ENCODE measurements at places on chromosomes 4 and X.

DNA sequence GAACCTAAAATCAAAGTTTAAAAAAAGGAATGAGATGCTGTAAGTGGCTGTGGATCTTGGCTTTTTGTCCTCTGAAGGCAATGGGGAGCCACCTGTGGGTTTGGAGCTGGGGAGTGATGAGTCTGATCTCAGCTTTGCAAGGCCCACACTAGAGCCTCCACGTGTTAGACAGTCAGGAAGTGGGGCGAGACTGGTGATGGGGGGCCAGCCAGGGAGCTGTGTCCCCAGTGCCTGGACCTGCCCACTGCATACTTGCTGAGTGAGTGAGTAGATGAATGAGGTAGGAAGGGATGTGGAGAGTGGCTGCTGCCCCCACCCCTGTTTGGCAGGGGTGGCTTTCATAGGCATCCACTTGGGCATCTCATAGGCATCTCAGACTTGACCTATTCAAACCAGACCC is 84.0 kb downstream of the NHSL2 start:
- no peak for DNase-seq

DNA sequence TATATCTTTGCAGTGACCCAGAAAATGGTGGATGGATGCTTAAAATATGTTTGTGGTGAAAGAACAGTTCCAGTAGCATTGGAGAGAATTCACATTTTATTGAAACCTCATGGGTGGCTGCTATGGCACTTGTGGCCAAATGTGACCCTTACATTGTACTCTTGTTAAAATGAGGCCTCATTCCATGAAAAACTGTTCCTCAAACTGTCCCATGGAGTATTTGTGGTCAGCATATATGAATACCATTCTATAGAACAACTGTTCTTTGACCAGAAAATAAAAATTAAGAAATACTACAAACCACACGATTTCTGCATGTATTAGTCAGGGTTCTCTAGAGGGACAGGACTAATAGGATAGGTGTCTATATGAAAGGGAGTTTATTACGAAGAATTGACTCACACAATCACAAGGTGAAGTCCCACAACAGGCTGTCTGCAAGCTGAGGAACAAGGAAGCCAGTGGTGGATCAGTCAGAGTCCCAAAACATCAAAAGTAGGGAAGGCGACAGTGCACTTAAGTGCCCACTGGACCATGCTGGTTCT is 35.1 kb downstream of the GEMIN8 start:
- DNase-seq: no peak

DNA sequence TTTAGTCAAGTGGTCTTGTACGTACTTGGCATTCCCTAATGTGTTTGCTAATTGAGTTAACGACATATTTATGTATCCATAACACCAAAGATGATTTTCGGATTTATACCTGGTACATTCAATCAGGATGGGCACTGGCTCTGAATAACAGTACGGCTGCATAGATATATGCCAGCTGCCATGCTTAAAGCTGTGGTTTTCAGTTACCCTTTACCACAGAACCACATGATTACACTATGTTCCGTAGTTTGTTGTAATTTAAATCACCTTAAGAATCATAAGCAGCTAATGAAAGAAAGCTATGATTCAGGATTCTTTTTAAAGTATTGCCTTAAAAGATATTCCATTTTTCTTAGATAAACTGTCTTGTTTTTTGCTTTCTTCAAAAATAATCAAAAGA is 53.6 kb downstream of the FIP1L1 start:
- DNase-seq: no peak

DNA sequence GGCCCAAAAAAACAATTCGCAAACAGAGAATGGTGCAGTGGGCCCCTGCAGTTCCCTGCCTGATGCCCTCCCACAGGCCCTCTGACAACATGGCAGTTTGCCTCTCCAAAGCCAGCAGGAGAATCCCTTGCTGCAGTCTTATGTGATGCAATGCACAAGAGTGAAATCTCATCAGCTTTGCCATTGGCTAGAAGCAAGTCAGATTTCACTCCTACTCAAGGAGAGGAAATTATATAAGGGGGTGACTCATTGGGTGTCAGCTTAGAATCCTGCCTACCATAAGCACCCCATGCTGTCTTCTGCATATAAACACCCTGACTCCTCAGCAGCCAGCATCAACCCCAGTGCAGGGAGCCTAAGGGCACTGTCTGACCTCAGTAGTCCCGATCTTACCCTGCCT is 157.3 kb upstream of the LDB2 start:
- DNase-seq: no peak

DNA sequence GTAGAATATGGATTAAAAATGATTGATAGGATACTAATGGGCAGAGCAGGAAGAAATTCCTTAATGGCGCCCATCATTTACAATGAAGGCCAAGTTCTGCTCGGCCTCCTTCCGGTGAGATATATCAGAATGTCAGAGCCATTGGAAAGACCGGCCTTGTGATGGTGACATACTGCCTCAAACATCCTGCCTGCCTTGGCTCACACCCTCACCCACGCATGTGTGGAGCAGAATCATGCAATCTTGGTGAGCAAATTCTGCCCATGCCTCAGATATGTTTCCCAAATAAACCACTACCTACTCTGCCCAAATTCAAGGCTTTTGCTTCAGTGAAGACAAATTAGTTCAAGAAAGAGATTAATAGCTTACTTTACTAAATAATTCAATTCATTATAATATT is 163.3 kb downstream of the MID1 start:
- no peak for DNase-seq

DNA sequence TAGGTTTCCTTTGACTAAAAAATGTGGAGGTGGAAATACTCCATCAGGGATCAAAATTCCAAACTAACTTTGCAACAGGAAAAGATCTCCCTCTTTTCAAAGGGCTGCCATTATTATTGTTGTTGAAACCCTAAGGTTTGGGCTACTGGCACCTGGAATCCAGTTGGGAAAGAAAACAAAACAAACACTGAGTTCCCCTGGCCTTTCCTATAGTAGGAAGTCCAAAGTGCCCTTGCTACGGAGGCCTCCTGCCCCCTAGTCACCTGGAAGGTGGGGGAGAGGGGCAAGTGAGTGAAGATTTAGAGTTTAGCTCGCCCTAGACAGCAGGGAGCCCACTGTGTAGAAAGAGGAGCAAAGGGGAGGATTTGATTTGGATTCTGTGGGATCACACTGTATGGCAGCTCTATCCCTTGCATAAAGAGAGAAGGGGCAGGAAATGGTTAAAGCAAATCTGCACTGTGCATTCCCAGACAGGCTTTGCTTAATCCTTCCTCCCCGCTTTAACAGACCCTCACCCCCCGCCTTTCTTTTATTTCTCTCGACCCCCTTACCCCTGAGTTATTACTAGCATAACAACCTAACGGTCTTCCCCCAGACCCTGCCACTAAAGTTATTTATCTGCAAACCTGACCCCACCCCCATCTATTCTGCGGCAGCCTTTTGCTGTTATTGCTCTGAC is 627 bp upstream of the FAT4 start:
- no peak for DNase-seq

DNA sequence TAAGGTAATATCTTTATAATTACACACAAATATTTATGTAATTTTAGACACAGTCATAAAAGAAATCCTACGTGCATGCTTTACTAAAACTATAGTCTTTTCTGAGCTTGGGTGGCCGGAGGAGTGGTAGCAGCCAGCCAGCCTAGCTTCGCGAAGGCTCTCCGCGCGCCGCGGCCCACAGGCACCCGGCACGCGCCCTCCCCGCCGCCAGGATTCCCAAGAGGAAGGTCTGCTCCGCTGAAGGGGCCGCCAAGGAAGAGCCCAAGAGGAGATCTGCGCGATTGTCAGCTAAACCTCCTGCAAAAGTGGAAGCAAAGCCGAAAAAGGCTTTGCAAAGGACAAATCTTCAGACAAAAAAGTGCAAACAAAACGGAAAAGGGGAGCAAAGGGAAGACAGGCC is 8.7 kb upstream of the PJA1 start:
- DNase-seq: no peak

DNA sequence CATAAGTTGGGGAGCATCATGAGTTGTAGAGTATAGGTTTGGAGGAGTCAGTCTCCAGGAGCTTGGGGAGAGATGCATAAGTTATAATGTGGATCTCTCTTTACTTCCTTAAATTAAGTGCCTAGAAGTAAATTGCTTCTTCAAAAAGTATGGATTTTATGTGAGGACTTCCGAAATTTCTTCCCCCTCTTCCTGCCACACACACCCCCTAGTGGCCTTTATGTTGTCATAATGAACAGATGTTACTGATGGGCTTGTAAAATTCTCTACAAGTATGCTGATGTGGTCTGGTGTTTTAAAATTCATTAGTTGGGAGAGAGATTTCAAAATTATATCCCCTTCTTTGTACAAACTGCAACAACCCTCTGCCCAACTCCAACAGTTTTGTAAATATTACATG is 2.3 kb upstream of the METTL14 start:
- peak; percentile 33 for DNase-seq

DNA sequence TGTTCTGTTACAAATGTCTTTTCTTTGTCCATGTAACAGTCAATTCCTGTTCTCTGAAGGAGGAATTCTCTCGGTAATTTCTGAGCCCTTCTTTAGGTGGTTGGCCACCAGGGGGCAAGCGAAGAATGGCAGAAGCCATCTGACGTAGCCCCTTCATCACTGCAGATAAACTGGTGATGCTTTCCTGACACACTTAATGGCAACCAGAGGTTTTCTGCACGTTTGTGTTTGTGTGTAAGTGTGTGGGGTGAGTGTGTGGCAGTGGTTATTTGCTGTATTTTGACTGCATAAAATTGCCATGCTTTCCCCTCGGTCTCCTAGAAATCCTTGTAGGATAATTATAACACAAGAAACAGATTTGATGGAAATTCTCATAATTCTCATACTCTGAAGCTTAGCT is 64.8 kb upstream of the STOX2 start:
- peak; percentile 80 for DNase-seq

- DNase-seq: no peak
These were observed 64.2 kb downstream of the PPP2R2C start for GRCh38 chr4:6408263-6408662.

- DNase-seq: no peak
These were observed 20.6 kb downstream of the MAGEC1 start for GRCh38 chrX:141924293-141924692.

- no peak for DNase-seq
These were observed 132.0 kb upstream of the MED14 start for GRCh38 chrX:40867352-40867751.

DNA sequence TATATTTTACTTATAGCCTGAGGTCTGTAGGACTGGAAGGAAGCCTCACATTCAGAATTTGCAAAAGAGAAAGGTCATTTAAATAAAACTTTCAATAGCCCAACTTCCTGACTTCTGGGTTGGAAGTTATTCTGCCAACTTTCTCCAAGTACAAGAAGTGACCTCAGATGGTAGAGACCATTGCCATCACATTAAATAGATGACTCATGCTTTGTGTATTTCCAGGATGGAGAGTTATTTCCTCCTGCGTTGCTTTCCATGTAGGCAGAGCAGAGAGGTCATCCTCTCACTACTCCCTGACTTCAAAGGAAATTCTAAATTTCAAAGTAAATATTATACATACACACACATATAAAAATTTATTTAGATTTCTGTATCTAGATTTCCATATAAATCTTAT is 73.0 kb upstream of the NR3C2 start:
- no peak for DNase-seq

DNA sequence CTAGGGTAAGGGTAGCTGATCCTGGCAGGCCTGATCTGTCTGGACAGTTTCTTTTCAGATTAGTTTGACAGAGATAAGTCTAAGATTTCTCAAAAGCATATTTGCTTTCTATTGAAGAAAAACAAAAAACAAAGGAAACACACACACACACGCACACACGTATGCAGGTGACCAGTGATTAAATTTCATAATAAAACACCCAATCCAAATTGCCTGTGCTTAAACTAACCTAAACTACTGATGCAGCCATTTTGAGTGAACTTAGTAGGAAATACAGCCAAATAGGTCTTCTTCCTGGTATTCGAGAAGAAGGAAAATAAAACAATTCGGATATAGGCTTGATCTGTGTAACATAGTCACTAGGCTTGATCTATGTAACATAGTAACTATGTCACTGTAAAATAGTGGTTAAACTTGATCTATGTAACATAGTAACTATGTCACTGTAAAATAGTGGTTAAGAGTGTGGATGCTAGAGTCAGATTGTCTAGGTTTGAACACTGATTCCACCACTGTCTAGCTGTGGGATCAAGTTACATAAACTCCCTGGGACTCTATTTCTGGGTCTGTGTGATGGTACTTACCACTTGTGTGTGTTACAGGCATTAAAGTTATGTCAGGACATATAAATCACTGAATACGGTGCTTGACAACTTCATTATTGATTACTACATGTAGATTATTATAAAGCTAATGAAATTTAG is 9.8 kb upstream of the CCNG2 start:
- no peak for DNase-seq

- DNase-seq: no peak
These were observed 145.5 kb upstream of the MAMLD1 start for GRCh38 chrX:150217609-150218008.

DNA sequence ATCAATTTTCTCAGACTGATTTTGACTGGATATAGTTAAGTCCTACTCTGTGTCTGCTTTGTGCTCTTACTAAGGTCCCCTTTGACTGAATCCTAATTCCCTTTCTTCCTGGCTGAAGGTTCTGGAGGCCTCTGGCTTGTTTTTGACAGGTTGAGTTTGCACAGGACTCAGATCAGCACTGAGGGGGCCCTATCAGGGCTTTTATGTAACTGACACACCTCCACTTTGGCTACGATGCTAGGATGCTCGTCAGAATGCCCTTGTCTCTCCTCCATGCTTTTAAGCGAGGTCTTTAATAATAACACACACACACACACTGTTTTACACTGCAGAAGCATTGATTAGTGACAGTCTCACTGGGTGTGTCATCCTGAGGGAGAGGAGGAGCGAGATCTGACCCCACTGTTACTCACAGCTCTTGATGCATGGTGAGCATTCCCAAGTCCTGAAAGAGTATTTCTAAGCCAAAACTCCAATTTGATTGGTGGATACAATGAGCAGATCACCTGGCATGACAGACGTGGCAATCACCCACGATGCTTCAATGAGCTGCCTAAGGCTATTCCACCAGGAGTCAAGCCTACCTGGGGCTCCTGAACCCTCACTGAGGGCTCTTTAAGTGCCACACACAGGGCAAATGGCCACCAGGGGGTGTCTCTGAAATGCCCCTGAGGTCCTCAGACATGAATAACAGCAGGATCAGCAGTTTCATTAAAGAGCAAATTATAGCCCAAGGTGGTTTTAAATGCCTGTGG is 130.4 kb upstream of the CPEB2 start:
- peak; percentile 61 for DNase-seq

GRCh38 chr4:110119337-110119736 is 79.1 kb downstream of the ELOVL6 start:
- DNase-seq: no peak

GRCh38 chrX:150438165-150438564 is 75.0 kb downstream of the MAMLD1 start:
- no peak for DNase-seq

GRCh38 chr4:159220353-159220752 is 117.5 kb downstream of the RAPGEF2 start:
- no peak for DNase-seq

- peak; percentile 39 for DNase-seq
These were observed 11.3 kb upstream of the MYOZ2 start for GRCh38 chr4:119124352-119124751.

GRCh38 chr4:69833251-69833650 is 26.7 kb downstream of the SULT1E1 start:
- DNase-seq: no peak
